ENCODE measurements at places on chromosomes 5 and 9.

GRCh38 chr5:6417657-6418056, 31.0 kb upstream of the UBE2QL1 start:
- no peak for DNase-seq

- no peak for DNase-seq
These were observed 50.2 kb downstream of the C9orf50 start for GRCh38 chr9:129570450-129571297.

DNA sequence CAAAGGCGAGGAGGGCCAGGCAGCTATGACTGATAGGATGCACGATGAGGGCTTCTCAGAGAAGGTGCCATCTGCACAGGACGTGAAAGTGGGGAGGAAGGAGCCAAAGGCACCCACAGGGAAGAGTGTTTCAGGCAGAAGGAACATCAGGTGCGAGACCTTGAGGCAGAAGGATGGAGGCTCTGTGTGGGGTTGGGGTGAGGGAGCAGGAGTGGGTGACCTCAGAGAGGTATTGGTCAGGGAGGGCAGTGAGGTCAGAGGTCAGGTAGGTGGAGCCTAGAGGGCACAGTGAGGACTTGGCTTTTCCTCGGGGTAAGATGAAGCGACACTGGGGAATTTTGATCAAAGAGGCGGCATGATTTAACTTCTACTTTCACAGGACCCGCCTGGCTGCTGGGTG, 64.7 kb upstream of the XPA start:
- no peak for DNase-seq

DNA sequence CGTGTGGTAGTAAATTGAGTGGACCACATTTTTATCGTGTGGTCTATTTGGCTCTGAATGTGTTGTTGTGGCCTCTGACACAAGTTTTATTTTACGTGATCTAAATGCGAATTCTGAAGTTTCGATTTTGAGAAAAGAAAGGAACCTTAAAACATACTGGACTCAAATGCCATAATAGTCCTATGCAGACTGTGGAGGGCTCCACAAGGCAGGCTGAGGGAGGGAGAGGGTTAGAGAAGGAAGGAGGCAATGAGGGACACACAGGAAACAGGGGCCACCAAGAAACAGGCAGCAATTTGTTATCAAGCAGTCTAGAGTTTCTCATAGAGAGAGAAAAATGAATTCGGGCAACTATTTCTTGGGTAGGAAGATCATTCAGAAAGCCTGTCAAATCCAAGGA, 110.4 kb upstream of the SEMA6A start:
- no peak for DNase-seq

DNA sequence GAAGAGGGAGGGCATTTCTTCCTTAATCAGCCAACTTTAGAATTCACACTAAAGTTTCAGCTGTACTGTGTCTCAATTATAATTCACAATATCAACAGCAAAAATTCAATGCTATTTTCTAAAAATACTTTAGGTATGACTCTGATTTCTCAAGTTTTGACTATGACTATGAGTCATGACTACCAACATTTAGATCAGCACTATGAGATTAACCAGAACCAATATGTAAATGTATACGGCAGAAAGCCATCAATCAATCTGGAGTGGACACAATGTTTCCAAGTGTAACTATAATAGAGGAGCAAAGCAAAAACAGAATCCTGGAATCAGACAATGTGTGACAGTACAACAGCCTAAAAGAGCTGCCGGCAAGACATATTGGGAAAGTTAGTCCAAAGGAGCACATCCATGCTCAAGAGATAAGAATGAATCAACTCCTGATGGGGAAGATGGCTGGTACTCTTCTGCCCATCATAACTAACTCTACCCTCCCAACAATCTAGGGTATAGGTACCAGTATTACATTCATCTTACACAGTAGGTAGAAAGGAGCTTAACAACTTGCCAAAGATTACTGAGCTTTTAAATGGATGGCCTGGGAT, 294.4 kb downstream of the SEMA5A start:
- DNase-seq, result no peak

GRCh38 chr5:58114324-58114723, 345.6 kb downstream of the PLK2 start:
- no peak for DNase-seq

GRCh38 chr9:121738968-121739367, 87.5 kb downstream of the DAB2IP start:
- no peak for DNase-seq

- no peak for DNase-seq
These were observed 74.9 kb downstream of the LMX1B start for GRCh38 chr9:126688617-126689016.

DNA sequence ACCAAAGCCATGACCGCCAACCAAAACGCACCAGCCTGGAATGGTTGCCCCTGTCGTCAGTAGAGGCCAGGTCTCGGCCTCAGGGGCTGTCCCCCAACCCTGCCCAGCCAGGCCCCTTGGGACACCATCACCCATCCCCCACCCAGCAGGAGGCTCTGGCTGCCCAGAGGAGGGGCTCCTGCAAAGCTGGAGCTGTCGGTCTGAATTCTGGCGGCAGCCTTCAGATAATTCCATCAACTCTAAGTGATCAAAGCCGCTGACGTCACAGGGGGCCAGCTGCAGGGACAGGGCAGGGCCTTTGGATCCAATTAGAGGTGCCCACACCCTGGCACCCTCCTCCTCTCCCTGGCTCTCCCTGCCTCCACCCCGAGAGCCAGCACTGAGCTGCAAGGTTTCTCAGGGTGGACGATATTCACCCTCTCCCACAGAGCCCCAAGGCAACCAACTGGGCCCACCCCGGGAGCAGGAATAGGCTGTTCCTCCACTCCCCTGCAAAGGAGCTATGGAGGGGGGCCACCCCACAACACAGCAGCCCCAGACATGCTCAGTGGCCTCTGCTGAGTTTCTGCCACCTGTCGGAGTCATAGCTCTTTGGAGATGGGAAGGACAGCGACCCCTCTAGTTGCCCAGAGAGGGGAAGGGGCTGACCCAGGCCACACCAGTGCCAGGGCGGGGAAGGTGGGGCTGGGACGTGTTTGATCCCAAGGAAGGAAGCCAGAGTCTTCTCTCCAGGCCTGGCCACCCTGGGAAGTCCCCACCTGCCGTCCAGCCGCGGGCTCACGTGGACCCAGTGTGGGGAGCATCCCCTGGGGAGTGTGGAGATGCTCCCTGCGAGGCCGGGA, 78.4 kb downstream of the NTNG2 start:
- no peak for DNase-seq

DNA sequence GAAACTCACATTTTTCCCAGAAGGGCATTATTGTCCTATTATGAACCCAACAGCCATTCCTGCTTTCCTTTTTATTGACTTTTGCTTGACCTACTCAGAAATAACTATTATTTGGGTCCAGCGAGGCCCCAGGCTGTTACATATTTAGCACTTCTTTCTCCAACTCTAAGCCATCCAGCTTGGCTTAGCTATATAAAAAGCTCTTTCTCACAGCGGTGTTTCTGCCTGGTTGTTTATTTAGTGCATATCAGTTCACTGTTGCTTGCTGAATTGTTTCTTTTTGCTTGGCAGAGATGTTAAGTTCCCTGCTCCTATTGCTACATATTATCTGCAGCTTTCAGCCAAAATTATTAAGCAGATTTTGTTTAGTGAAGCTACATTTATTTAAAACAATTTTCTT, 1156.8 kb upstream of the SEMA6A start:
- DNase-seq, result no peak

GRCh38 chr5:145393426-145393825, 441.7 kb downstream of the PRELID2 start:
- no peak for DNase-seq

Data from activated CD8-positive, alpha-beta memory T cell treated with anti-CD3 and anti-CD28 coated beads, Interleukin-2, amount 50 U/mL, for 4 hours (primary cell).